ENCODE measurements at places on chromosomes 2 and 18. TPM values are rescaled to one million over a fixed set of nuclear protein-coding genes. Genes with fewer than 3 reads are reported as not detected.

GRCh38 chr2:188330316-188331053, 38.8 kb downstream of the GULP1 start:
- DNase-seq, result no peak

The IL1A gene
- total RNA-seq, result 1.9 TPM

GRCh38 chr2:143336719-143337210, 207.5 kb downstream of the ARHGAP15 start:
- no peak for DNase-seq

DNA sequence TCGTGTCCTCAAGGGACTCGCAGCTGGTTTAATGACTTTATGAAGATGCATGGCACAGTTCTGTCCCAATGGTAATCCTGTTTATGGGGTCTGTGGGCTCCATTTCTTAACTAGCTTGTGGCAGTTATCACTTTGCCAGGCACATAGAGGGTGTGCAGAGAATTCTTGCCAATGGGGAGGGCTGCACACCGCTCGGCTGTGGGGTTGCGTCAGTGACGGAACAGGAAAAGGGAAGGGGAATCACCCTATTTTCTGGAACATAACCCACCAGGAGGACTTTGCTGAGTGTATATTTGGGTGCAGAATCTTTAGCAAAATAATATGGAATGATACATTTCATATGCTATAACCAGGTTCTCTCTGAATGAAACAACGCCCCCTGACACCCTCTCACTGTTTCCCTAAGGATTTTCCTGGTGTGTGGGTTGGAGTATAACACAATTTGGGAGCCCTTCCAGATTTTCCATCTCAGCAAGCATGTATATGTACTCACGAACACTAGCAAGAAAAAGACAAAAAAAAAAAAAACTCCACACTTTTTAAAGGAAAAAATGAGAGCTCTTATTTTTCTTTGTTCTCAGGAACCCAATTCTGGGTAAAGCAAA, 43.9 kb upstream of the TRIB2 start:
- DNase-seq, result no peak
